ENCODE measurements at places on chromosomes 7 and 10. TPM values are rescaled to one million over a fixed set of nuclear protein-coding genes. Genes with fewer than 3 reads are reported as not detected.

DNA sequence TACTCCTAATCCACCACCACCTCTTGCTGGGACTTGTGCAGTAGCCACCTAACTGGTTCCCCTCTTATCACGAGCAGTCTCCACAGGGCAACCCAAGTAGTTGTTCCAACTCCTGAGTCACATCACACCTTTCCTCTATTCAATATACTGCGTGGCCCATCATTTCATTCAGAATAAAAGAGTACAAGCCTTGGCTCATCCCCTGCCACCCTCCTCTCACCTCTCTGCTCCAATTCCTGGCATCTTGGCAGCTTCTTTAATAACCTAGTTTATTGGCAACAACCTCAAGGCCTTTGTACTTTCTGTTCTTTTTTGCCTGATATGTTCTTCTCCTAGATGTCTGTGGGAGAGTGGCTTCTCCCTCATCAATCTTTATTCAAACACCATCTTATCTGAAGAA, 199.4 kb downstream of the KIAA1217 start:
- DNase-seq, result no peak

CAV2 gene
- 60.1 TPM for total RNA-seq

GRCh38 chr7:101140339-101140699, 13.4 kb downstream of the SERPINE1 start:
- no peak for DNase-seq

- DNase-seq, result no peak
Measured at GRCh38 chr7:22645418-22646181, 81.4 kb upstream of the IL6 start.

PPP1R17 gene
- total RNA-seq, result not detected

AGBL3 gene
- 1.3 TPM for total RNA-seq

PRR15 gene
- total RNA-seq, result not detected

- no peak for DNase-seq
Measured at GRCh38 chr10:34811126-34811967, 3.7 kb downstream of the PARD3 start.

DNA sequence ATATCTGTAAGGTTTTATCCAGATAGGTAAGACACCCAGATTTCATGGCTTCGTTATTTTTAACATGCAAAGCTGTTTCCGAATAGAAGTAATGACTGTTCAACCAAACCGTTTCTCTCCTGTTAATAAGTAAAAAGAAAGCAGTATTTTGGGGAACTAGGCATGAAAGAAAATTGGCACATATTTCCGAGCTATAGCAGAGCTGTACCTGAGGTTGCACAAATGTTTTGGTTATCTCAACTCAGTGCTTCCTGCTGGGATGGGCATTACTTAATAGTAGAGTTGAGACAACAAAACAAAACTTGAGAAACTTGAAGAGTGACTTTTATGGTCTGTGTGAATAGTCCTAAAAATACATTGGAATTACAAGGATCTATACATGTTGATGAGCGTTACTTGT, 564.3 kb upstream of the SORCS1 start:
- no peak for DNase-seq

DNA sequence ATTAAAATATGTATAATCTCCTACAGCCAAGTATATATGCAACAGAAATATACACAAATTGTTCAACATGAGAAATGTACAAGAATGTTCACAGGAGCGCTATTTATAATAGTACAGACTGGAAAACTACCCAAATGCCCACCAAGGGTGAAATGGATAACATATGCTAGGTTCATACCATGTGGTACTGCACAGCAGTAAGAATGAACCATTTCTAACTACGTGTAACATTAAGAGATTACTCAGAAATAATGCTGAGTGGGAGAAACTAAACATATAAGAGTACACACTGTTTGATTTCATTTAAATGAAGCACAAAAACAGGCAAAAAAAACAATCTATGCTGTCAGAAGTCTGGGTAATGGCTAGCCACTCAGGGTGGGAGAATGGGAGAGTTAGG, 45.8 kb downstream of the RNLS start:
- DNase-seq, result no peak

GBX1 gene
- not detected for total RNA-seq

DNA sequence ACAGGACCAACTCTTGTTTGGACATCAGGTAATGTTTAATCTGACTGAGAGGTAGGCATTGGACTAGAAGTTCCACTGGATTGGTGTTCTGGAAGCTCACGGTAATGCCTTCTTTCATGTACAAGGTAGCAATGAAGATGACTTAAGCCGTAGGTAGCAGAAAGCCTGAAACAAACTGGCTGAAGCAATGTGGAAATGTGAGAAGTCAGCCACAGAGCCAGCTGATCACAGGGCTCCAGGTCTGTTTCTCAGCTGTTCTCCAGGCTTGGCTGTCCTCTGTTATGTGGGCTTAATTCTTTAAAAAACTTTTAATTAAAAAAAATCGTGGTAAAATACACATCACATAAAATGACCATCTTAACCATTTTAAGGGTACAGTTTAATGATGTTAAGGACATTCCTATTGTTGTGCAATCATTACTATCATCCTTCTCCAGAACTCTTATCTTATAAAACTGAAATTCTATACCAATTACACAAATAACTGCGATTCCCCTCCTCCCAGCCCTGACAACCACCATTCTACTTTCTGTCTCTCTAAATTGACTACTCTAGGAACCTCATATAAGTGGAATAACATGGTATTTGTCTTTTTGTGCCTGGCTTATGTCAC, 101.4 kb upstream of the ZNF32 start:
- no peak for DNase-seq
